ENCODE measurements at places on chromosomes 7 and 10.

- DNase-seq: peak; percentile 10
These were observed 63.3 kb downstream of the MRC1 start for GRCh38 chr10:17872191-17873091.

GRCh38 chr10:82400841-82401240 is 525.8 kb downstream of the NRG3 start:
- no peak for DNase-seq

GRCh38 chr10:44891721-44892120 is 19.4 kb upstream of the TMEM72 start:
- DNase-seq: no peak

DNA sequence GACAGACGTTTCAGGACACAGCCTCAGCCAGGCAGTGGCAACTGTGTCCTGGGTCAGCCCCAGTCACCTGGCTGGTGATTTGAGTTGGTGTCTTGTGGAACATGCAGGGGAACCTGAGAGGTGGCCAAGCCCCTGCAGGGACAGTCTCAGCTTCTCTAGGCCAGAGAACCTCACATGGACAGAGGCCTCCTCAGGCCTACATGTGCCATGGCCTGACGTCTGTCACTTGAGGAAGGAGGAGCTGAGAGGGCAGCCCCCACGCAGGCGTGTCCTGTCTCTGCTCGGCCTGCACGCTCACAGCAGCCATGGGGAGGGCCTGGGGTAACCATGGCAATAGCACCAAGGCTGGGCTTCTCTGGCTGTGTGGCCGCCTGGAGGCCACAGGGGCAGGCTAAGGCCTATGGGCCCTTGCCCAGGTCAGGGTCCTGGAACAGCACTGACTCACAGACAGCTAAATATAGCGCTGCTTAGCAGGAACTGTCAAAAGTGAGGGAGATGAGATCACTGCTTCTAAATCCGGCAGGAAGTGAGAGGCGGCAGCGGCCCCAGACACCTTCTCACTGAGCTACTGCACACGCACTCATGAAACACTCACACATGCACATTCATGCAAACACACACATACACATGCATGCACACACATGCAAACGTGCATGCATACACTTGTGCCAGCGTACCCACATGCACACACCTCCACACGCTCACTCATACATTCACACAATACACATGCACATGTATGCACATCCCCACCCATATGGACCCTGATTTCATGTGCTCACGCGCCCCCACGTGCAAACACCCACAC is 57.0 kb downstream of the YKT6 start:
- DNase-seq: peak; percentile 78

DNA sequence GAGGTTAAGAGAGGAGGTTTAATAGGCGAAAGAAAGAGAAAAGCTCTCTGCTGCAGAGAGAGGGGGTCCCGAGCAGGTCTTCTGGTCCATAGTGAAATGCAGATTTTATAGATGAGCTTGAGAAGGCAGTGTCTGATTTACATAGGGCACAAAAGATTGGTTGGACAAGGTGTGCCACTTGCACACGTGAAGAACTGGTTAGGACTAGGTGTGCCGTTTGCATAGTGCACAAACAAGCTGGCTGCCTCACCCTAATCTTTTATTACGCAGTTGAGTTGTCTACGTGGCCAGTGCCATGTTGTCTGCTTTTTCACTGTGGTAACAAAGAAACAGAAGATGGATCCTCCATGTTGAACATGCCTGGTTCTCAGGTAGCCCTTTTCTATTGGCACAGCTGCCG is 82.6 kb downstream of the AMPH start:
- no peak for DNase-seq

DNA sequence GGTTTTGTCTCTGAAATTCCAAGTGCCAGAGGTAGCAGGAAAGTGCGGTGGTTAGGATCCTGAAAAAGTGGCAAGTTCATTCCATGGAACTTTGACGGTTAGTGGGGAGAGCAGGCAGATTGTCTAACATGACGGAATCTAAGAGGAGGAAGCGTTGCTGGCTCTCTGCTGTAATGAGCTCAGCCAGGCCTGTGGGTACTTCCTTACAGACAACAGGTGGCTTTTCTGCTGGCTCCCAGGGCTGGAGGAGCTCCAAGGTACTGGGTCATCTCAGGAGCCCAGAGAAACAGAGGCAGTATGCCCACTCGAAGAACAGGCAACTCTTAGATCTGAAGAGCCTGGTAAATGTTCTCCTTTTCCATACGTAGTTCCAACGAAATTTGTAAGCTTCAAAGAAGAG is 3.1 kb upstream of the AIFM2 start:
- no peak for DNase-seq

Measured in Caki2 (cell line).